Activated CD4-positive, alpha-beta T cell treated with anti-CD3 and anti-CD28 coated beads, Interleukin-2, amount 50 U/mL, for 16 hours (primary cell): ENCODE measurements at places on chromosomes 7 and 10.

DNA sequence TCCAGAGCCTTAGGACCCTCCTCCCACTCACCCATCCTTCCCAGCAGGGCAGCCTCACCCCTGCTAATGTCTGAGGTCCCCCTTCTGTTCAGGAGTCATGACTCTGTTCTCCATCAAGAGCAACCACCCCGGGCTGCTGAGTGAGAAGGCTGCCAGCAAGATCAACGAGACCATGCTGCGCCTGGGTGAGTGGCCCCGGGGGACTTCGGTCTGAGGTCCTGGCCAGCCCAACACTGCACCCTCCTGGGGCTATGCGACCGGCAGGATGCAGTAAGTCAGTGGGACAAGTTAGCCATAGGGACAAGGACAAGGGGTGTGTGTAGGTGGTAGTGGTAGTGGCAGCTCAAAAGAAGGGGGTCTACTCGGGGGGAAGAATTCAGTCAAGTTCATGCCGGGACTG is 16.2 kb upstream of the AHCYL2 start:
- DNase-seq, result no peak

GRCh38 chr7:91263384-91264045 is 718 bp upstream of the FZD1 start:
- no peak for DNase-seq

GRCh38 chr10:68302503-68302823 is 29.4 kb upstream of the HNRNPH3 start:
- DNase-seq, result no peak

GRCh38 chr7:137881607-137882260 is 35.0 kb upstream of the DGKI start:
- no peak for DNase-seq

- no peak for DNase-seq
These were observed 12.5 kb downstream of the PSAP start for GRCh38 chr10:71838264-71839211.

- DNase-seq, result no peak
These were observed 93.9 kb downstream of the BMS1 start for GRCh38 chr10:42876476-42876875.

- no peak for DNase-seq
These were observed 124.8 kb upstream of the CHST15 start for GRCh38 chr10:124217906-124218804.

DNA sequence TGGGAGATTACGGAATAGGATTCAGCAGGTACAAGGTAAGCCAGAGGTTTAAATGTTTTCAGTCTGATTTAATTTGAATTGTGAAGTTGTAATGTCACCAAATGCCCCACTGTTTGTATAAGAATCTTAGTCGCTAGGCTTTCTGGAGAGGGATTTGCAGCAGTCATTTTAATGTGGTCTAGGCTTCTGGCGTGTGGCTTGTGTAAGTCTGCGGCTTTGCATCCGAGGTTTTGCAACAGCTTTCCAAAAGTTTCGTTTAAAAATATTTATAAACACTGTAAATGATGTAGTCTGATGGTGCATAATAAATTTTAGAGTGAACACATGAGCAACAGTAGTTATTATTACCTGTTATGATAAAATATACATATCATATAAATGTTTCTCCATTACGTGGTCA is 26.1 kb upstream of the BHLHA15 start:
- DNase-seq, result no peak

GRCh38 chr10:96719200-96719599 is 1.1 kb downstream of the PIK3AP1 start:
- DNase-seq, result no peak

- no peak for DNase-seq
These were observed 212.3 kb downstream of the C7orf25 start for GRCh38 chr7:42699380-42700178.

- peak; percentile 60 for DNase-seq
These were observed 238.4 kb downstream of the DIP2C start for GRCh38 chr10:451021-451471.

- DNase-seq, result no peak
These were observed 88.7 kb downstream of the DYNC1I1 start for GRCh38 chr7:95861041-95861440.

DNA sequence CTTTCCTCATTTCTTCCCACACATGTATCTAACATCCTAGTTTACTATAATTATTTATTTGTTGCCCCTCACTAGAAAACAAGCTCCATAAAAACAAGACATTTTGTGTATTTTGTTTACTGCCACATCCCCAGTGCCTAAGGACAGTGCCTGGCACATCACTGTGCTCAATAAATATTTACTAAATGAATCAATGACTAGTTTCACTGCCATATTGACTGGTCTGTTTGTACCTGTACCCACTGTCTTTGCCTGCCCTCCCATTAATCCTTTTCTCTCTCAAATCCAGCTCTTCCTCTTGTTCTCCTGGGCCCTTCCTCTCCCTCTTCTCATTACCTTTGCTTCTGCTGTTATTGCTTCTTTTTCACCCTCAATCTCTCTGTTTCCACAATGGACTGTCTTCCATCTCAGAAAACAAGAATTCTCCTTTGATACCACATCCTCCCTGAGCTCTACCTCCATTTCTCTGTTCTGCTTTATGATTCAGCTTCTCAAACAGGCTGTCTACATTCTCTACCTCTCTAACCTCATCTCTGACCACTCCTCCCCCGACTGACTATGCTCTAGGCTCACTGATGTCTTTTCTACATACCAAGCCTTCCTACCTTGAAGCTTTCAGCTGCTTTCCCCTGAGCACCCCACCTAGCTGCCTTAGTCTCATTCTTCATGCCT is 8.3 kb upstream of the FAM133B start:
- DNase-seq, result peak; percentile 32

DNA sequence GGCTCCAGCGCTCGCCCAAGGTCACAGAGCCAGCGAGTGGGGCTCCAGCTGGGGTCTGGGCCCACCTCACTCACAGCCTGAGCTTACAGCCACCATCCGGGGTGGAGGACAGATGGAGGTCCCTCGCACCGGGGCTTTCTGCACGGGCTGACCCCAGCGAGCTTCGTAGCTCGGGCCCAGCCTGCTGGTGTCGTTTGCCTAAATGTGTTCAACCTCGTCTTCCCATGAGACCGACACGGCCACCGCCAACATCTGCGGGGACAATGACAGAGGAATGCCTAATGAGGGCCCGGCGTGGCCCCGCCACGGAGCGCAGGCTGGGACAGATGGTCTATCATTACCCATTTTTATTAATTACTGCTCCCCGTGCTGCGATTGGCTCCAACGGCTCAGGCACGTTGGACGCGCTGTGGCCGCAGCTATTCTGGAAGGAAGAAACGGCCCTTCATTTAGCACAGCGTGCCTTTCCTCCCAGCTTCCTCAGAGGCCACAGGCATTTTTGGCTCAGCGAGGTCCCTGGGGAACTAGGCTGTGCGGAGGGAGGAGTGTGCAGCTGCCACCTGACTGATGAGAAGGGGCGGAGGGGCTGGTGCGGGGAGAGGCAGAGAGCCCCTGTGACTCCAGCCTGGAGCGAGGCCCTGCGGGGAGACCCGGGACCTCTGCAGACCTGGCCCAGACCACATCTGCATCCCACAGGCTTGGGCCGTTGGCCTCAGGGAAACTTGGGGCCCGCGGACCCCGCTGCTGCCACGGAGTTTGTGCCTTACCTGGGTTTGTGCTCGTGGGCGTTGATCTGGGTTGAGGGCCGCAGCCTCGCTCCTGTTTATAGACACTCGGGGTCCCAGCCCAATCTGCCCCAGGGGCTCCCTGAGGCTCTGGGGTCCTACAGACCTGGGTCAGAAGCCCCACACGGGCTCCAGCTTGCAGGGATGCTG is 22.9 kb upstream of the ELFN1 start:
- DNase-seq, result no peak

DNA sequence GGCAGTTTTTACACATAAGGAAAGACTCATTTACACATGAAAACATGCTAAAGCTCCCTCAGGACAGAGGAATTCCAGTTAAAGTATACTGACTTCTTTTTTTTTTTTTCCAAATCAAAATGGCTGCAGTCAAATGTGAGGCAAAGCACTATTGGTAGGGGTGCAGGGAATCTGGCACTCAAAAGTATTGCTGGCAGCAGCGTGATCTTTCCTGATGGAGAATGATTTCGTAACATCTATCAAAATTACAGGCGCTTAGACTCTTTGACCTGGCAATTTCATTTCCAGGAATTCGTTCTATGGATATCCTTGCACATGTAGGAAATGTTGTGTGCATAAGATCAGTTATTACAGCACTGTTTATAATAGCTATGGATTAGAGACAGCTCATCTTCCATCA is 65.7 kb downstream of the VSTM4 start:
- no peak for DNase-seq

DNA sequence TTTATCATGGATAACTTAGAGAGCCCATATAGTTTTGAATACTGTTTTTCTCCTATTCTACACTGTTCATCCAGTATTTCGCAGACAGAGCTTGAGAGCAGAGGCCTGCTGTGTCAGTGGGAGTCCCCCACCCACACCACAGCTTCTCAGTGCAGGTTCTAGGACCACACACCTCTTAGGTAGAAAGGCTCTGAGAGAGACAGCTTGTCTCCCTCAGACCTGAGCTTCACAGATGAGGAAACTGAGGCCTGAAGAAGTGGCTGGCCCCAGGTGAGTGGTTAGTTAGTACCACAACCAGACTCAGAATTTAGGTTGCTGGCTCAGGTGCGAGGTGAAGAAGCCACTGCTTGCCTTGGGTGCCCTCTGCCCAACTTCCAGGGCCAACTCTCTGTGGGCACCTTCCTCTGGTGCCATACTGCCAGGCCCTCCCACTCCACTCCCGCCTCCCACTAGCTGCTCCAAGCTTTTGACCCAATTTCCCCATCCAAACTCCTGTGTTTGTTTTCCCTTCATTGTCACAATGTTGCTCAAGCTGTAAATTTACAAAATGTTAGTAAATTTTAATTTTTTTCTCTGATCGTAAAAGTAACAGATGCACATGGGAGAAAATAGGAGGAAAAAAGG is 7.6 kb upstream of the HILPDA start:
- no peak for DNase-seq
